Fibroblast of skin of right biceps (primary cell): ENCODE measurements at places on chromosomes 7 and 10.

- DNase-seq = no peak
Observed at GRCh38 chr7:88396948-88397322, 90.2 kb upstream of the STEAP4 start.

DNA sequence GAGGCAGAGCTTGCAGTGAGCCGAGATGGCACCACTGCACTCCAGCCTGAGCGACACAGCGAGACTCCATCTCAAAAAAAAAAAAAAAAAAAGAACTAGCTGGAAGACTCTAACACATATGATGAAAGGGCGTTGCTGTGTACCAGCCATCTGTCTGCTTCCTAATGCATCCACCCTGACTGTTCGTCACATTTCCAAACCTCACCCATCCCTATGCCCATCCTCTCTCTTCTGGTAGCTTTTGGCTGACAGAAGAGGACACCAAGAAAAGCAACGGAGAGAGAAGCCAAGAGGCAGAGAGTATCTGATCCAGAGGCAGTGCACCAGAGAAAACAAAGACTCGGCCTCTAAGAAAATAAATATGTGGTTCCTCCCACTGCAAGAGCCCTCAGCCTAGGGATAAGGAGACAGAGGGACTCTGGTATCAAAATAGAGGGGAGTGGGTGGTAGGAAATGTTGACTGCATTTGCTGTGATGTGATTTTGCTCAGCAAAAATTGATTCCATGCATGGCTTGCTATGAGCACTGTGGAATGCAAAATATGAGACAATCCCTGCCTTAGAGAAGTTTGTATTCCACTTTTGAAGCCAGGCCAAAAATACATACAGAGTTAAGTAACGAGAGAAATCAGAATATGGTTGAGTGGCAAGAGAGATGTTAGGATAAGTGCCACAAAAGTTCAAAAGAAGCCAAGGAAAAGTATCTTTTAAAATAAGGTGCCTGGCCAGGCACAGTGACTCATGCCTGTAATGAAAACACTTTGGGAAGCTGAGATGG is 100.8 kb upstream of the STK17A start:
- DNase-seq = peak; percentile 79

GRCh38 chr7:17501441-17502212 is 203.2 kb downstream of the AHR start:
- peak; percentile 69 for DNase-seq

DNA sequence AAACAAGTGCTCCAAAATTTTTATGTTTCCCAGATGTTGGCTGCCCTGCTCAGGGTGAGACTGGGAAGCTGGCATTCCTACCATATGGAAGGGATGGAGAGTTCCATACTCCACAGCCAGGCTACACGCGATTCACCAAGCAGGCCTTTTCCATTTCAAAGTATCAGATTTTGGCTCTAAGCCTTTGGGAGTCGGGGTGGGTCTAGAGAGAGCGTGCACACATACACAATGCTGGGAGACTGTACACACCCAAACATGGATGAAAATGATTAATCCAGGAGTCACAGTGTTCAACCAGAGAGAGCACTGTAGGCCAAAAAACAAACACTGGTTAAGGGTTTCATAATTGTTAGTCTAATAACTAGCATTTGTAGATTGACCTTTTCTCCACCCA is 295.0 kb downstream of the BICC1 start:
- peak; percentile 53 for DNase-seq

- DNase-seq = no peak
Observed at GRCh38 chr7:51592842-51593599, 276.4 kb upstream of the COBL start.

DNA sequence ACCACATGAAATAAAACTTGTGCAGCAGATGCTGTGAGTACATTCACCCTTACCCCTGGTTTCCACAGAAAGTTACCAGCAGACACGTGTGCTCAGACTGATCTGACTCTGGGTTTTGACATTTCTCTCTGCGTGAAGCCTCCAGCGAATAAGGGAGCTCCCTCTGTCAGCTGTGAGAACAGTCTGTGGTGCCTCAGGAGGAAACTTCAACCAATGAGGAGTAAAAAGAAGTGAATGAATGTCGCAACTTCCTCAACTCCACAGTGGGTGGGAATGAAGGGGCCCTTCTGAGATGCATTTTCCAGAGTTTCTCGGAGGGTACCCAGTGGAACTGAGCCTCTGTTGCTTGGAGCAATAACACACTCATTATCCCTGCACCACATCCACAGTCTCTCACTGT is 743.4 kb downstream of the TNS3 start:
- no peak for DNase-seq

GRCh38 chr7:100675581-100676350 is 2.2 kb downstream of the GNB2 start:
- DNase-seq = peak; percentile 76

GRCh38 chr10:80805343-80806020 is 267.8 kb downstream of the SH2D4B start:
- DNase-seq = no peak

GRCh38 chr7:157795643-157796042 is 458.8 kb downstream of the DNAJB6 start:
- no peak for DNase-seq

GRCh38 chr10:1122349-1122748 is 66.2 kb downstream of the WDR37 start:
- DNase-seq = no peak

- DNase-seq = no peak
Observed at GRCh38 chr7:150967349-150967748, 10.8 kb downstream of the KCNH2 start.

DNA sequence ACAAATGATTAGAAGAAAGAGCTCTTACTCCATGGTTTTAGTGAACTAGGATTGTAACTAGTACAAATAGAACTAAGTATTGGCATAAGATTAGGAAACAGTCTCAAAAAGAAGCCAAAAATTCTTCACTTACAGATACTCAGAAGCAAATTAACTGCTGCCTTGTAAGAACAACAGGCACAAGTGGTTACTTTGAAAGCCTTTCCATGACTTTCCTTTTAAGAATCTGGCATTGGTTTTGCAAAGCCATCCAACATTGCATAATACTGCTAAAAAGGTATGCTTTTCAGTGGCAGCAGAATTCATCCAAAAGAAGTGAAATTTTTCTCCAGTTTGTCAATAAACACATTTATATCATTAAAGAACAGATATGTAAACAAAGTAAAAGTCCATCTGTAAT is 126.8 kb upstream of the ODAD2 start:
- peak; percentile 65 for DNase-seq

GRCh38 chr10:123634221-123634620 is 31.9 kb upstream of the GPR26 start:
- no peak for DNase-seq

DNA sequence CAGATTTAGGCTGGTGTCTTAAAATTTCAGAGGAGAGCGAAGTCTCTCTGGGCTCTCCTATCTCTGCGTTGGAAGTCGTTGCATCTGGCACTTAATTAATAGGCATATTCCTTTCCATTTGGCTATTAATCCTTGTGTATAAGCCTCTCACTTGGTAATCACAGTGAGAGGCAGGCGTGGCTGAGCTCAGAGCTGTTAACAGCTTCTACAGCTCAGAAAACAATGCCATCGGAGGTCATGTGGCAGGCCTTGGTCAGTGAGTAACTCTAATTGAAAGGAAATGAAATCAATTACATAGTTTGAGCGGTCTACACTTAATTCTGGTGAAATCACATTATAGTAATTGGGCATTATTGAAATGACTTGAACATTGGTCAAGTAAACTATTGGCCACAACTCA is 135.1 kb downstream of the DPY19L1 start:
- no peak for DNase-seq

DNA sequence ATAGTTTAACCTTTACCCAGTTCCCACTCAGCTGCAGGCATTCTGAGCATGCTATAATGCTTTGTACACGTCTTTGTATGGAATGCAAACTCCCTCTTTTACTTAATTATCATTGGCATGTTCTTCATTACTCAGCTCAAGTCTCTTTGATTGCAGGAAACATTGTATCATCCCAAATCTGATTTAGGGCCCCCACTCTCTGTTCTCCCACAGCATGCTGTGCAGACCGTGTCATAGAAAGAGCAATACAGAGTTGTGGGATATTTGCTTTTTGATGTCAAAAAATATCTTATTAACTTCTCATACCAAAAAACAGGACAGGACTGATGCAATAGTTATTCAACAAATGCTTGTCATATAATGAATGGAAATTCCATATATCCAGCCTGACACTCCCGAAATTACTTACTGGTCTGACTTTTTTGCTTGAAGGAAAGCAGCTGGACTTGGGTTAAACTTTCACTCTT is 1081.5 kb upstream of the C7orf33 start:
- peak; percentile 95 for DNase-seq

- no peak for DNase-seq
Observed at GRCh38 chr10:60359066-60359465, 30.6 kb downstream of the ANK3 start.

- DNase-seq = no peak
Observed at GRCh38 chr10:123648595-123648994, 17.6 kb upstream of the GPR26 start.
